Upper lobe of right lung (tissue), 1 donor: ENCODE measurements at places on chromosomes 7 and 10.

GRCh38 chr7:135512135-135512887, 2.4 kb upstream of the CNOT4 start:
- DNase-seq: no peak

DNA sequence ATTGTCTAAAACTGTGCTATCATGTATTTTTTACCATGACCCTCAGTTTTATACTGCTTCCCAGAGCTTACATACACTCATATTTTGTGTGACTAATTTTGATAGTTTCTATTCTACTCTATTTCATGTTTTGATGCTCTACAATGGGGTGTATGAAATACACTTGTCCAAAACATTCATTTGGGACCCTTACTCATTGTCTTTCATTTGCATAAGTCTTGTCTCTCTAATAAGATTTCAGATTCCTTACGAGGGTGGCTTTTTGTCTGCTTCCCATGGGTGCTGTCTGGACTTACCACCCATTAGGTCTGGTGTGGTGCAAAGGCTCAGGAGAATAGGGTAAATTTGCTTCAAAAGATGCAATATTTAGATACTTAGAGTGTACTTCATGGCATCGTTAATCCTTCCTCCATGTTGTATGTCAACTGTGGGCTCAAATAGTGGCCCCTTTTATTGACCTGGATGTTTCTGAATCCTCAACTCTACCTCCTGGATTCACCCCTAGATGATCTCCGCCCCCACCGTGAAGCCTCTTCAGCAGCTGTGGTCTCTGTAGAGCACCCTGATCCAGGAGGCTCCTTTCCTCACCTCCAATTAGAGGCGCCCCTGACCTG, 3.6 kb upstream of the GIMAP5 start:
- no peak for DNase-seq

- no peak for DNase-seq
Measured at GRCh38 chr10:86522510-86522855, 891 bp upstream of the WAPL start.

DNA sequence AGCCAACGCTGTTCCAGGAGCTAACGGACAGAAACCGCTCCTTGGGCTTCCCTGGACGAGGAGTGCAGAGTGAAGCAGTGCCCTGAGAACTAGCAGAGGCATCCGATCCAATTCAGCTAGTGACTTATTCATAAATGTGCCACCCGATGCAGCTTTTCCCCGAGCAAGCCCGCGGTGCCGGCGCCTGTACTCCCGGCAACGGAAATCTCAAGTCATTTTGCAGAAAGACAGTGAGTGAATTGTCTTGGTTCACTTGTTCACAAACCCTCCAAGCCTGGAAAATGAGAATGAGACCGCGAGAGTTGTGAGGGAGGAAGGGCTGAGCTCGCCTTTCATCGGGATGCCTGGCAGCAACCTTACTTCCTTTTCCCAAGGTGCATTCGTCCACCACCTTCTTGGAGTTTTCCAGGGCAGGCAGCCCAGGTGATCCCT, 87.5 kb downstream of the COBL start:
- DNase-seq: no peak

DNA sequence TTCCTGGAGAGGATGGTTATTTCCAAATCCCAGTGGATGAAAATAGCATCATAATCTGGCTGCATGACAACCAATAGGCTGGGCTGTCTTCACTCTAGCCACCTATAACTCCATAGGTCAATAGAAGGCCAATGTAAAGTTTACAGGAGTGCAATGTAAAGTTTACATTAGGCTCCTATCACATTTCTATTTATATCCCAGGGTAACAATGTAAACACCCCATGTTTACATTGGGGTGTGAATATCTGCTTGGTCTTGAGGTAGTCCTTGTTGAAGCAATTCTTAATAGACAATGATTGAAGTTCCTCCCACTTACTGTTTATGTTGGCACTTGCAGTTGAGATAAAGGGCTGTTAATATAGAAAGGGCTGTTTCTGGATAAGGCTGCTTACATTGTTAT, 21.5 kb downstream of the CH25H start:
- DNase-seq: no peak

DNA sequence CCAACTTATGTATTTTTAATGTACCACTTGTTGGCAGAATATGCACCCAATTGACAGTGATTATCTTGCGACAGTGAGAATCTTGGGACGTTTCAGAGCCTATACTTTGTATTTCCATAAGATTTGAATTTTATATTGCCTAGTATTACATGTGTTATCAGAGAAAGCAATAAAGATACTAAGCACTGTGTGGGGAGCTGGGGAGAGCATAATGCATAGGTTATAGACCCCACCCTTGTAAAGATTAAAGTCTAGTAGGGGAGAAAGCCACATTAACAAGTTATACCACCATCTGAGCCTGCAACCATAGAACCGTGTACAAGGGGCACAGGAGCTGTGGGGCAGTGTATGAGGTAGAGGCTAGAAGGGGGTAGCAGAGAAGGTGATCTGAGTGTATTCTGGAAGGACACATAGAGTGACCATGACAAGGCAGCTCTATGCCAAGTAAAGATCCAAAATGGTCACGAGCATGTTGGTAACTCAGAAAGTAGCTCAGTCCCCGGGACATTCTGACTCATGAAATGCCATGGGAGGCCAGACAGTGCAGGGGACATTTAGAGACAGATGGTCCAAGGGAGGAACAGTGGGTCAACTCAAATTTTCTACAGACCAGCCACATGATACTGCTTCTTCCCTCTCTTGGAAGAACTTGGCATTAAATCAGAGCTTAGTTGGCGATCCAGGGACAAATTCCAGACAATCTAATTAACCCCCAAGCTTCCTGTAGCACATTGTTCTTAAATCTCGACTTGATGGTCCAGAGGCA, 84.5 kb downstream of the ADRA2A start:
- no peak for DNase-seq

GRCh38 chr10:3406556-3406955, 234.0 kb upstream of the PITRM1 start:
- DNase-seq: peak; percentile 34

- DNase-seq: no peak
Measured at GRCh38 chr10:35912615-35913569, 270.8 kb upstream of the FZD8 start.

- DNase-seq: no peak
Measured at GRCh38 chr7:101885597-101885955, 68.2 kb downstream of the CUX1 start.

- DNase-seq: no peak
Measured at GRCh38 chr7:99029466-99030435, 114.2 kb downstream of the SMURF1 start.

DNA sequence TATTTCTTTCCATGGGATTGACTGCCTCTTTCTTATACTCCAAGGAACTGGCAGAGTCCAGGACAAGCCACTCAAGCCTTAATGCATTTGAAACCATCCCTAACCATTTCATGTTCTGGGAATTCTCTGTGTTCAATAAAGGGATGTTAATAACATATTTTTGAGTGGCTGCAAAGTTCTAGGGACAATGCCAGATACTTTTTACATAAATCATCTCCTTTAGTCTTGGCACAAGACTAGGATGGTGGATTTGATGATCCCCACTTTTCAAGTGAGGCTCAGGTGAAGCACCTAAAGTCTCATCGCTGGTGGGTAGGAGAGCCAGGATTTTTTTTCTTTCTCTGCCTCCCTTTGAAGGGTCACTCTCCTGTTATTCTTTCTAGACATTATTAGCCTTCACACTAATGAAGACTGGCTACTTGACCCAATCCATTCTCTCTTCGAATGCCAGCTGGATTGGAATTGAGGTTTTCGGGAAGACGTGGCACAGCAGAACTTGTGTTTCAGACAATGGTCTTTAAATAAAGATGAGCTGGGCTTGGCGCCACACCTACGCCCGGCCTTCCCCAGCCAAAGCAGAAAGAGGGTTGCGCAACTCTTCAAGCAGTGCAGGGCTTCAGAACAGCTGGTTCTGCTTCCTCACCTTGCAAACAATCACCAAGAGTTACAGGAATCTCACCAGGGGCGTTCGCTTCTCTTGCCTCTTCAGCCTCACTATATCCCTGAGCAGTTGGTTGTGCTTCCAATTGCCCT, 73.8 kb upstream of the BMPER start:
- no peak for DNase-seq

- no peak for DNase-seq
Measured at GRCh38 chr10:33006342-33006887, 48.4 kb upstream of the ITGB1 start.

- DNase-seq: no peak
Measured at GRCh38 chr7:79531116-79531515, 77.6 kb upstream of the MAGI2 start.

GRCh38 chr10:133353202-133353959, 4.4 kb downstream of the FUOM start:
- no peak for DNase-seq

GRCh38 chr10:99115703-99116102, 119.9 kb downstream of the HPSE2 start:
- no peak for DNase-seq

- no peak for DNase-seq
Measured at GRCh38 chr10:110324201-110324804, 19.6 kb upstream of the SMNDC1 start.

DNA sequence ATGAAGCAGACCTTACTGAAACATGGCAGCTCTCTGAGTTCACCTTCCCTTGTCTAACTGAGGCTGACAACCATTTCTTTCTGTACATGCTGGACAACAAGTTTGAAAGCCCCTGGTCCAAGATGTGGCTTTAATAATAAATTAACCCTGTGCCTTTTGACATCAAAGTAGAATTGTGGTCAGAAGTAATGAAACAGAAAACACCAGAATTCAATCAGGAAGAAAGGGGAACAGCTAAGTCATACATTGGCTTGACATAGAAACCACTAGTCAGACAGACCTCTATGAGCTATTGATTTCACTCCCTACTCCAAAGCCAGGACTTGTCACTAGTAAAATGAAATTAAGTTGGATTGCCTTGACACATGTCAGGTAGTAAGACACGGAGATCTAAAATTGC, 175.2 kb upstream of the ASAH2 start:
- no peak for DNase-seq

DNA sequence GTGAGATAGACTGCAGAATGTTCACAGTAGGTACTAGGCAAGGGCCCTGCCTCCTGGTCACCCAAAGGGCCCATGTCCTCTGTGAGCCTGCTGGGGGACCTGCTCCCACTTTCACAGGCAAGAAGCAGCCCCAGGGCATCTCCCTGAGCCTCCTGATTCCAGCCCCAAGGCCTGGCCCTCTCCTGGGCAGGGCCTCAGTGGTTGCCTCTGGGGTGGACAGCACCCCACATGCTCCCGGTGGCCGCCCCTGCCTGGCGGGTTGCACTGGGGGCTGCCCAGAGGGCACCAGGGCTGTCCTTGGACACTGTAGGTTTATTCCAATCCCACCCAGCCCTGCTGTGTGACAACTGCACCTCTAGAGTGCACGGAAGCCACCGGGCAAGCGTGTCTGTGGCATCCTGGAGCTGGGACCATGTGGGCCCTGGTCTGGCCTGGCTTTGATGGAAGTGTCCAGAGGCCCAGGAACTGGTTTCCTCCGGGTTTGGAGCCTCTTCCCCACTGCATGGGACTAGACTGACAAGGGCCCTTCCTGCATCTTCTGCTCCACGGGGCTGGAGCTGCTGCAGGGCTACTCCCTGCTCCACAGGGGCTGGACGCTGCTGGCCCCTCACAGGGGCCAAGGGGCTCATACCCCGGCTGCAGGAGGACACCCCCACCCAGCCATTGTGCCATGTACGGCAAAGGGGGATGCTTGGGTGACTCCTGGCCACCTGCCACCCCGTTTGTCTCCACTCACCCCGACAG, 25.0 kb upstream of the SYCE1 start:
- no peak for DNase-seq

GRCh38 chr10:110241407-110241806, 34.0 kb downstream of the MXI1 start:
- no peak for DNase-seq

GRCh38 chr10:29239569-29240472, 49.0 kb upstream of the LYZL1 start:
- DNase-seq: no peak

DNA sequence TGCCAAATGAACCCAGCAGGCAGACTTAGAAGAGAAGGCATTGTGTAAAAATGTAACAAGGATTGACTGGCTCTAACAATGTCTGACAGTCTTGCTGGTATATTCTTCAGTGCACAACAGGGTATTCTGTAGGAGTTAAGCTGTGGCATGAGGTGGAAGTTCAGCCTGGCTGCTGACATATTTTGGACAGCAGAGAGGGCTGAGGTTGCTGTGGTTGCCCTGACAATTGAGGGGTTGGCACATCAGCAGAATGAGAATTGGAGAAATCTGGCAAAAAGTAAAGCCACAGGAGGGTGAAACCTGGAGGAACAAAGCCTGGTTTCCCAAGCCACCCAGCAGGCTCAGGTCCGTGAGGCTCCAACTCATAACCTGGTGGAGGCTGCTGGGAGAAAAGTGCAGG, 220.2 kb downstream of the JAZF1 start:
- no peak for DNase-seq

DNA sequence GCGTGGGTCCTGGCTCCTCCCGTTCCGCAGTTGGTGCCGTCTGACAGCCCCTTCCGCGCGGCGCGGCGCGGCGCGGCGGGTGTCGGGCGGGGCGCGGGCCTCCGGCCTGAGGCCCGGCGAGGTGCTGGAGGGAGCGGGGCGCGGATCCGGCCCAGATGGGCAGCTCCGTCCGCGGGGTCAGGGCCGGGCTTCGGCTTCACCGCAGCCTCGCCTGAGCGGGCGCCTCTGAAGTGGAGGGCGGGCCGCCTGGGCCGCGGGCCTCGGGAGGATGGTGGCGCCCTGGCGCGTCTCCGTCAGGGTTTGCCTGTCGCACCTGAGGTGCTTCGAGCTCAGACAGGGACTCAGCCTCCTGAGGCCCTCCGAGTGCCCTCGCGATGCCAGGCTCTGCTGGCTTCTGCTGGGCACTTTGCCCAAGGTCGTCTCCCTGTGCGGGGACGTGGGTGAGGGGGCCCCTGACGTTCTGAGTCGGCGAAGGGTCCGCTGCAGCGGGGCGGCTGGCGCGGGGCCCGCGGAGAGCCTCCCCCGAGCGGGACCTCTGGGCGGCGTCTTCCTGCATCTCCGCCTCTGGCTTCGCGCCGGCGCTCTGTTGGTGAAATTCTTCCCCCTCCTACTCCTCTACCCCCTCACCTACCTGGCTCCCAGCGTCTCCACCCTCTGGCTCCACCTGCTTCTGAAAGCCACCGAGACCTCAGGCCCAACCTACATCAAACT, 473 bp downstream of the ADCK2 start:
- DNase-seq: peak; percentile 87

- DNase-seq: no peak
Measured at GRCh38 chr7:51135576-51135975, 181.0 kb downstream of the COBL start.

DNA sequence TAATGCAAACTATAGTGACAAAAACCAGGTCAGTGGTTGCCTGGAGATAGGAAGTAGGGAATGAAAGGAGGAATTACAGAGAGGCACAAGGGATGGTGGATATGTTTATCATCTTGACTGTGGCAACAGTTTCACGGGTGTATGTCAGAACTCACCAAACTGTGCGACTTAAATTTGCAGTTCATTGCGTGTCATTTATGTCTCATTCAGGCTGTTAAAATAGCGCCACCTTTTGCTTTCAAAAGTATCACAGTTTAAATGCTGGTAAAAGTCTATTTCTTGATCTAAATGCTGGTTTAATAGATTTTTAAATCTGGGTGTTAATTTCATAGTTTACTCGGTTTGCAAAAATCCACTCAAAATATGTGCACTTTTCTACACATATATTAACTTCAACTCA, 51.0 kb downstream of the PTTG1IP2 start:
- DNase-seq: no peak

GRCh38 chr7:46583656-46584055, 662.6 kb upstream of the IGFBP3 start:
- no peak for DNase-seq
